ENCODE measurements at places on chromosomes 4 and X.
A peak's percentile ranks its signal among the peaks of the same experiment; 100 is the strongest.

GRCh38 chrX:130171446-130172126 is at the start of gene RAB33A:
Gene RAB33A (plus strand): TSS chrX:130171962. CDS start chrX:130172063, 101 bp downstream.
- peak; percentile 79 for DNase-seq

DNA sequence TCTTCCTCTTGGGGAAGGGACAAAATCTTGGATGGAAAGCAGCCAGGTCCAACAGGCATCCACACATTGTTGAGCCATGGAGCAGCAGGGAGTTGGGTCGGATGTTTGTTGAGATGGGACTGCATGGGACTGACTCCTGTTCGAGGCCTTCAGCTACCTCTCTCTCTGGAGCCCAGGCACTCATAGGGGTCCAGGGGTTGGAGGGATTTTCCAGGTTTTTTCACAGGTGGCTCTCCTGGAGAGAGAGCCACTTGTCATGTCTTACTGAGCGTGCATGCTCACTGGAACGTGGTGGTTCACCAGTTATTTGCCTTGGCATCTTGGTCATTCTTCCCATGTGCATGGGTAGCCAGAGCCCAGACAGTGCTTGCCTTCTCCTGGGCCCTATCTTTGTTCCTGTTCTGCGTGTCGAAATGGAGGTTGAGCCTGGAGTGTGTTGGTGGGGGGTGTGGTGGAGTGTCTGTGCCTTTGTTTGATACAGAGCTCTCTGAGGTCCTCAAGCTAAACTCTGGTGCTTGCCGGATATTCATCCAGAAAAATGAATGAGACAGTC is 60.6 kb downstream of the NBDY start:
- DNase-seq: no peak

DNA sequence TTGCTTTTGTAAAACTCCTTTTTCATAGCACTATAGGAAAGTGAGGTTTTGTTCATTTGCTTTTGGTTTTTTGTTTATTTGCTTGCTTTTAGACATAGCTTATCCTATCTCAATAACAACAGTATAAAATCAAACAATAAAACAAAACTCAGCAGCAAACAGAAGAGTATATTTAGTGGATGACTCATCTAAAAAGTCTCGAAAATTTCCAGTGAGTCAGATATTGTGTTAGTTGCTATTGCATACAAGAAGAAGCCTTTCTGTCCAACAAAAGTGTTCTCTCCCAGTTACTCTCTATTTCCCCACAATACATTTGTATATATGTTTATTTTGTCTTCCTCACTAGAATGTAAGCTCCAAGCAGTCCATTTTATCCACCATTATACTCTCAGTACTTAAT is 36.0 kb upstream of the NPNT start:
- DNase-seq: no peak

- DNase-seq: no peak
Observed at GRCh38 chrX:78659955-78660354, 827 bp upstream of the RTL3 start.

DNA sequence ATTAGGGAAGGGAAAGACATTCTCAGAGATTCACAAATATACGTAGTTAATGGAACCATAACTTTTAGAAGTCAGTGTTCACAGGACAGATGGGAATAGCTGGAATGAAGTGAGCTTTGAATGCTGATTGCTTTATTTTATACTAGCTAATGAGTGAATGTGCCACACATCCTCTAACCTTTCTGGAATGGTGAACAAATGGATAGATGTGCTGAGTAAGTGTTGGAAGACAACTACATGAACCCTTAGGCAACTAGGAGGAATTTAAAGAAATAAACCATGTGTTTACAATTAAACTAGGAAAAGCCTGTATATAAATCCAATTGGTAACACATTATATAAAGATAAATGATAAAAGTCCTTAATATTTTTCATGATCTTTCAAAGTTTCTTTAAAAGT is 91.6 kb upstream of the LIMCH1 start:
- DNase-seq: no peak

DNA sequence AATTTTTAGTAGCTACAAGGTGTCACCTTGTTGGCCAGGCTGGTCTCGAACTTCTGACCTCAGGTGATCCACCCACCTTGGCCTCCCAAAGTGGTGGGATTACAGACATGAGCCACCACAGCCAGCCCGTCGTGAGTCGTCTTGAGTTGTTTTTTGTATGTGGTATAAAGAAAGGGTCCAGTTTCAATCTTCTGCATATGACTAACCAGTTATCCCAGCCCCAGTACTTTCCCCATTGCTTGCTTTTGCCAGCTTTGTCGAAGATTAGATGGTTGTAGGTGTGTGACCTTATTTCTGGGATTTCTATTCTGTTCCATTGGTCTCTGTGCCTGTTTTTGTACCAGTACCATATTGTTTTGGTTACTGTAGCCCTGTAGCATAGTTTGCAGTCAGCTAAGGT is 105.9 kb downstream of the OR13H1 start:
- no peak for DNase-seq

DNA sequence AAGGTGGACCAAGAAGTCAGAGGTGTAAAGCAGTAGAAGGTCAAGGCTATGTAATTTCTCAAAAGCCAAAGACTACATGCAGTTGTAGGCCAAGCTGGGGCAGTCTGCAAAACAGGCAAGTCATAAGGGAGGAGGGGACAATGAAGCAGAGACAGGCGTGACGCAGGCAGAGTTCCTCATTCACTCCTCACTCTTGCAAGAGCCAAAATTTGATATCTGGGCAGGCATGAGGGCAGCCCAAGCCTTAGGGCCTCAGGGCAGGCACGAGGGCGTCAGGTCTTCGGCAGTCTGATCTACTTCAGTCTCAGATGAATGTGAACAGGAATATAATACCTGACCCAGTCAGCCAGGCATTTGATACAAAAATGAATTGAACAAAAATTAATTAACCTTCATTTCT is 86.4 kb upstream of the AGA start:
- DNase-seq: no peak

GRCh38 chr4:116788723-116789122 is 296.7 kb downstream of the TRAM1L1 start:
- DNase-seq: no peak

- no peak for DNase-seq
Observed at GRCh38 chrX:123728016-123728415, 4.8 kb downstream of the THOC2 start.

GRCh38 chr4:103415801-103416200 is 217.7 kb upstream of the CENPE start:
- DNase-seq: no peak

DNA sequence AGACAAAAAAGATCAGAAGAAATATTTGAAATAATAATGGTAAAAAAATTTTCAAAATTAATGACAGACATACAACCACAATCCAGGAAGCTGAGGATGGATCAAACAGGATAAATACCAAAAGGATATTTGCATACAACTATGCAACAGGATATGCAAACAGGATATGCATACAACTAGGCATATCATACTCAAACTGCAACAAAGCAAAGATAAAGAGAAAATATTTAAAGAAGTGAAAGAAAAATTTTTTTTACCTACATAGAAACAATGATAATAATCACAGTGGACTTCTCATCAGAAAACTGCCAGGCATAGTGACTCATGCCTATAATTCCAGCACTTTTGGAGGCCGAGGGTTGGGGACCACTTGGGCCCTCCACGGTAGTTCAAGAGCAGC is 11.3 kb upstream of the DHX15 start:
- no peak for DNase-seq

DNA sequence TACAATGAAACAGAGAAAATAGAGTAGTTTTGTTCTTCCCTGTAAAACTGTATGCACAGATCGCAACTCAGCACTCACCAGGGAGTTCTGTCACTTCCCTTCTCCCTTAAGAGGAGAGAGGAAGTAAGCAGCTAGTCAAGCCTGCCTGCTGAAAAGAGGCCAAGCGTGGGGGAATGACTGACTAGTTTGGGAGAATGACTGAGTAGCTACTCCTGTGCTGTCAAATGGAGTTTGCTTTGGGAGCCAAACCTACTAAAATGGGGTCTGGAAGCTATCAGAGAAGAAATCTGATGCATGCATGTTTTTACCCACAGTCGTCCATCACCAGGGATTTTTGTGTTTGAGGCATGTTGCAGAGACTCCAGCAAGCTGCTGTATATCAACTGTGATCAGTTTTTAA is 54.6 kb upstream of the LHFPL1 start:
- peak; percentile 14 for DNase-seq

GRCh38 chr4:41458689-41459088 is 79.3 kb upstream of the LIMCH1 start:
- DNase-seq: no peak

GRCh38 chr4:161721947-161722346 is 441.9 kb downstream of the FSTL5 start:
- DNase-seq: no peak

GRCh38 chr4:79623021-79623870 is 215.2 kb upstream of the GK2 start:
- no peak for DNase-seq

DNA sequence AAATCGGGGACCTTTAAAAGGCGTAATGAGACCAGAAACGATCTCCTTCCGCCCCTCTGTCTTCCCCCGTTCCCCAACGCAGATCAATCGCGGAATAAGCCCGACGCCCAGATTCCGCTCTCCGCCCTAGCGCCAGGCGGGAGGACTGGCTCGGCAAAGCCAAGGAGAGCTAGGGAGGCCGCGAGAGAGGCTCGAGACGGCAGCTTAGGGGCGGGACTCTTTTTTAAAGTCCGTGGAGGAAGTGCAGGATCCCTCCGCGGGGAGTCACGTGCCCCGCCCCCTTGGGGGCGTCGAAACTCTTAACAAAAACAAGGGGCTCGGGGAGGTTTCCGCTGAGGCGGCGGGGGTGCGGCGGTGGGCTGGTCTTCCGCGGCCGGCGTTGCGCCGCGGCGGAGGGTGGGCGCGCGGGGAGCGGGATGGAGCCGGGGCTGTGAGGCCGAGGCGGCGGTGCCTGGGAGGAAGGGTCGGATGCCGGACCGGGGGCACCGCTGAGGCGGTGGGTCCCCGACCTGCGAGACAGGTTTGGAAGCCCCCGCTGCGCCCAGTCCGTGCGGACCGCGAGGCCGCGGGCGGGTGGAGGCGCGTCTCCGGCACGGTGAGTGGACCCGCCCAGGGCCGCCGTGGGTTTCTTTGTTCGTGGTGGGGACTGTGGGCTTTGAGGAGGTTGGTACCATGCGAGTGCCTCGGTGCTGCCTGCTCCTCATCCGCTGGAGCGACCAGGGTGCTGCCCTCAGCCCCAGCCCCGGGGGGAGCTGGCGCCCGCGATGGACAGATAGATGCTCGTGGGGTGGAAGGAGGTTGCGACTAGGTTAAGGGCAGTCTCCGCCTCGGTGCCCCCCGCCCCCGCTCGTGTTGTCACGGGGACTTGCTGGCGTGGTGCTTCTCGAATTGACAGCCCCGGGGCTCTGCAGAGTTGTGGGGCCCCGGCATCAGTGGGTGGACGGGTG is at the start of gene CCNG2:
CCNG2 (plus strand) TSS at position 296 of the 947 bp plus-strand sequence. CDS start 1,326 bp downstream, outside the sequence.
- DNase-seq: peak; percentile 80

DNA sequence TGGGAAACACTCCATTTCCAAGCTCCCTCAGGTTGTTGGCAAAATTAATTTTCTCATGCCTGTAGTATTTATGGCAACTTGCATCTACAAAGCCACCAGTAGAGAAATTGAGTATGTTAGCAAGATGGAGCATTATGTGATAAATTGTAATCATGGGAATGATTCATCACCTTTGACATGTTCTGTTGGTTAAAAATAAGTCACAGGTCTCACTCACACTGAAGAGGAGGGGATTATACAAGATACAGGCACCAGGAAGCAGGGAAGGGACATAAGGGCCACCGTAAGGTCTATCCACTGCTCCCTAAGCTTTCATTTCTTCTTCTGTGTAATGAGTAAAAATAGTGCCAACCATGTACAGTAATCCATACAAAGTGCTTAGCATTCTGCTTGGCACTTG is 313.0 kb downstream of the GBA3 start:
- no peak for DNase-seq

- DNase-seq: no peak
Observed at GRCh38 chrX:151042842-151043241, 59.7 kb downstream of the HMGB3 start.

- no peak for DNase-seq
Observed at GRCh38 chr4:129328162-129328561, 232.2 kb downstream of the C4orf33 start.

DNA sequence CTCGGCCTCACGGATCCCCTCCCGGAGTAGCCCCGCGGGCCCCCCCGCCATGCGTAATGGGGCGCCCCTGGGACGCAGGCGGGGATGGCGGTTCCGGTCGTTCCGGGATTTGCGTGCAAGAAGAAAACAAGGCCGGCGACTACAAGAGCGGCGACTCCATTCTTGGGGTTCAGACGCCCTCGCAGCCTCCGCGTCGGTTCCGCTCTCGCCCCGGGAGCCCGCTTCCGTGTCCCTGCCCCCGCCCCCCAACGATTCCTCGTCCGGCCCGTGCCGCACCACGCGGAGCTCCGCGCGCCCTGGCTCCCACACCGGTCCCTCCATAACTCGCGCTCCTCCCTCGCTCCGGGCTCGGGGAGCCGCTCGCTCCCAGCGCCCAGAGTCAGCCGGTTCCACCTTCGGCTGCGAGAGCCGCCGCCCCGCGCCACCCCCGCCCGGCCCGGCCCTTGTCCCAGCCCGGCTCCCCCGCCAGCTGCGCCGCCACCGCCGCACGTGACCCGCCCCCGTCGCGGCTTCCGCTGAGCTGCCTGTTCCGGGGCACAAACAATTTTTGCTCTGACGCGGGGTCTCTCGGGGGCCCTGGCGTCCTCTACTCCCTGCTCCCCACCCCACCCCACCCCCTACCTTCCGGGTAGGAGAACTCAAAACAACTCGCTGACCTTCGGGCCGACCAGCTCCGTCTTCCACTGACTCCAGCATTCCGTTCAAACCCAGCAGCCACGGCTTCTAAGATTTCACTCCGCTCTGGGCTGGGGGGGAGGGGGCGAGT is 78.8 kb upstream of the BCOR start:
- DNase-seq: peak; percentile 60

DNA sequence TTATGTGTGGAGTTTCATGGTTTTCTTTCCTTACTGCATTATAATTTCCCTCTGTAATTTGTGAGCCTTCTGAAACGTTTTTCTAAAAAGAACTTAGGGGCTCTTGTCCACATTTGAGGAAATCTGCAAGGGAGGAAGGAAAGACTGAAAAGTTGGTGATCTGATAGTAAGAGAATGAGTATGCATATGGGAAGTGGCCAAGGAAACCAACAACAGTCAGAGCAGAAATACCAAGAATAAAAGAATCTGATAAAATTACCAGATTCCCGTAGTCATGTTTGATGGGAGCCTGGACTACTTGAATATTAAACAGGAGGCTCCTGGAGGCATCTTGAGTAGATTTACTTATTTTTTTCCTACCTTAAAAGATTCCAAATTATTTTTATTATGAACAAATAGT is 50.1 kb downstream of the MEPE start:
- DNase-seq: no peak

DNA sequence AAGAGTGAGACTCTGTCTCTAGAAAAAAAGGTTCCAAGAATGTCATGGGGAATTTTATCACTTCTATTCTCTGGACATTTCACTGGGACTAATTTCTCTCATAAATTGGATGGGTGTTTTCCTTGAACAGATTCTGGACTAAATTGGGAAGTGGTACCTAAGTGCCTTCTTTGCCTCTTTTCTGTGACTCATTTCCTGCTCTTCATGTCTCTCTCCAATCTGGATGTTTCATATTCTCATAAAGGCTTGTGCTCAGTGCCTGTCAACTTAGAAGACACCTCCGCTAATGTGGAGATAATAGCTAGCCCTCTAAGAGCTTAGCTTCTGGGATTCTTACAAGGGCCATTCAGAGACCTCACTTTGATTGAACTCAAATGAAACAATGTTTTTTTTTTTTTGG is 38.0 kb upstream of the IGFBP7 start:
- DNase-seq: no peak
